Prostate gland (tissue), 2 donors: ENCODE measurements at places on chromosomes 3 and 15. TPM values are rescaled to one million over a fixed set of nuclear protein-coding genes. Genes with fewer than 3 reads are reported as not detected.

DNA sequence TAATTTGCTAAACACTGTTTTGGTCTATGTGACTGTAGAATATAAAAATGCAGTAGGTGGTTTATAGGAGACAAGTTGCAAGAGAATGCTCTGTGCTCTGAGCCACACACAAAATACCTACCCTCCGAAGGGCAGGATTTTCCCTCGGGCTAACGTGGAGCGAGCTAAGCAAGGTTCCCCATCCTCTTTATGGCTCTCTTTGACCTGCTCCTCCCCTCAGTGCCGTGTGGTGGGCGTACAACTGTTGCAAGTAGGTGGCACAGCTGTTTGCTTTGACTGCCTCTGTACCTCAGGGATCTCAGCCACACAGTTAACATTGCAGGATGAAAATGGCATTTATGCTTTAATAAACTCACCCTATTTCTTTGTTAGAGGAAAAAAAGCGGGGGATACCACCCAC, 339.1 kb downstream of the SATB1 start:
- DNase-seq: no peak

- no peak for DNase-seq
Measured at GRCh38 chr3:138461246-138461645, 26.8 kb downstream of the ESYT3 start.

DNA sequence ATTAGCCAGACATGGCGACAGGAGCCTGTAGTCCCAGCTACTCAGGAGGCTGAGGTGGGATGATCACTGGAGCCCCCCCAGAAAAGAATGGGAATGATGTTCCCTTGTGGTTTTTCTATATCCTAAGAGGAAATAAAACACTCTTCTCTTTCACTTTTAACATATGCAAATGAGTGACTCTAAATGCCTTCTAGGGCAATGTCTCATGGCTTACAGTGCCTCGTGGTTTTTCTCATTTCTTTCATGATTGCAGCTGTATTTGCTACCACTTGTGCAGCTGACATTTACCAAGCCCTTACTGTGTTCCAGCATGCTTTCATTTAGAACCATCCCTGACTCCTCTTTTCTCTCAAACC, 26.4 kb downstream of the STOML1 start:
- DNase-seq: no peak

GRCh38 chr3:186520957-186521842, 23.0 kb downstream of the CRYGS start:
- DNase-seq: no peak

DNA sequence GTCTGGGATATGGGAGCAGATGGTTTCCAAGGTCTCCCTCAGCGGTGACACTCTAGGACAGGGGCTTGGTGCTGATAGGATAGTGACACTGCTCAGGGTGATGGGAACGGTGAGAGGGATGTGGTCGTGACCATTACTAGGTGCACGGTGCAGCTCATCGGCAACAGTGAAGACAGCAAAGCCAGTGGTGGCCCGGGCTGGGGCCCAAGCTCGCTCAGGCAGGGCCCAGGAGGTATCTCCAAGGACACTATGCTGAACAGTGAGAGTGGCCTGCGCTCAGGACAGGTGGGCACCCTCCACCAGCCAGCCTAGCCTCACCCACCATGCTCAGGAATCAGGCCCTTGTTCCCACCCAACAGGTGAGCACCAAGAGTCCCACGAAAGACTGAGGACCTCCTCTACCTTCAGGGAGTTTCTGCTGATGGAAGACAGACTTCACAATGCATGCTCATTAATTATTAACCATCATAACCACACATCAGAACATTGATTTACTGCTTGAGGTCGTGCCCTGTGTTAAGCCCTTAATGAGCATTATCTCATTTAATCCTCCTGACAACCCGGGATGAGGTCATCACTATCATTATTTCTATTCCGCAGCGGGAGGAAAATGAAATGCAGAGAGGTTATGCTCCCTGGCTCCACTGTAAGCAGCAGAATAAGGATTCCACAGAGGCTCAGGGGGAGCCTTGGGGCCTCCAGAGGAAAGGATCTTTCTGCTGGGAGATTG, 269.4 kb downstream of the UACA start:
- DNase-seq: no peak

The MRPS11 gene
- total RNA-seq: 36.4 TPM

The CRABP1 gene
- total RNA-seq: not detected

The SLC15A2 gene
- total RNA-seq: 44.1 TPM
